ENCODE measurements at places on chromosomes 1 and 21.

- DNase-seq: peak; percentile 21
These were observed 455.9 kb downstream of the PLPP3 start for GRCh38 chr1:56123421-56123820.

DNA sequence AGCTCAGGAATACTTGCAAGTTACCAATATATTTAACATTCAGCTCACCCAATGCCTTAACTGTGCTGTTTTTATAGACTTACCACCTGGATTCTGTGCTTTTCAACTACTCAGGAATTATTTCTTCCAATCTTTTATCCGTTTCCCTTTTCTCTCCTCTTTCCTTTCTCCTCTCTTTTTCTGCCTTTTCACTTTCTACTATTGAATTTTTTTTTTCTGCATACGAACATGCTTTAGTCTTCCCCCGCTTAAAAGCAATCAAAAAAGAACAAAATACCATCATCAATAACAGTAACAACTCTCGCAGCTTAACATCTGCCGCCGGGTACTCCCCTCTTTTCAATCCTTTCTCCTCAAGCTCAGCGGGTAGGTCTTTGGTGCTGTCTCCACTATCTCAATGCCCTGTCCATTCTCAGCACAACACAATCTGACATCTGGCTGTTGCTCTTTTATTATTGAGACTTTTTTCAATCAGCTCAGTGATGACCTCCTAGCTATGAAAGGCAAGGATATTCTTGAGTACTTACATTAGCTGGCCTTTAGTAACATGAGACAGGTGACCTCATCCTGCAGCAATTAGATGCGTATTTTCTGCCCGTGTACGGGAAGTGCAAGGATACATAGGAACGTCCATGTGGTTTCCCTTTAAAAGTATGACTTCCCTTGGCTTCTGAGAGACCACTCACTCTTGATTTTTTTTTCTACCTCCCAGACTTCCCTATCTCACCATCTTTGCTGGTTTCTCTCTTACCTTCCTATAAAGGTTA lies 40.2 kb upstream of the SIPA1L2 start:
- DNase-seq: no peak

DNA sequence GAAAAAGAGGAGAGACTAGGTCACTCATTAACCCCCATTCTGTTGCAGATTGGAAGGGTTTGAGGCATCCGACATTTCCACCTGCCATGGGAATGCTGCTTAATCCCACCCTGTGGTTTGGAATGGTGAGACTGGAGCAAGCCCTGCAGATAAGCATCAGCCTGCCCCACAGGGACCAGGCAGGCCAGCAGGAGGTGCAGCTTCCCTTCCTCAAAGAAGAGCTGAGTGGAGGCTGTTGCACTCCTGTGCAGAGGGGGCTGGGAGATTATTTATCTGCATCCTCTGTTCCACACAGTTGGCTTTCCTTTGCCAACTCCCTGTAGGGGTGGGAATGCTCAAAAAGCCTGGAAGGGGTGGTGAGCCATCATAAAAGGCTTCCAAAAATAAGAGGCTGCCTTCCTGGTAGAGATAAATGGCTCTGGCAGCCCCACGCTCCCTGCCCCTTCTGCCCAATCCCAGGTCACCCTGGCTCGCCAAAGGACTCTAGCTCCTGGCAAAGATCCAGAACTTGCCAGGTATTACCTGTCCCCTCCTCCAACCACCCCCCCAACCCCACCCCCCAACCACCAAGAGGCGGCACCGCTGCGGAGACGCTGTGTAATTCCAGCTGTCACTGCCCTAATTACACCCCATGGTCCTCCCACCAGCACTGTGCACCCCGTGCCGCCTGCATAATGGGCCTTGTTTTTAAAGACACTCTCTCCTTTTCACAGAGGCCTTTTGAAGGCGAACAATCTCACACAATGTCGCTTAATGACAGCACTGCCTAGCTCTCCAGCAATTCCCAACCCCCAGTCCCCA lies 83.0 kb upstream of the ZC3H12A start:
- DNase-seq: no peak

DNA sequence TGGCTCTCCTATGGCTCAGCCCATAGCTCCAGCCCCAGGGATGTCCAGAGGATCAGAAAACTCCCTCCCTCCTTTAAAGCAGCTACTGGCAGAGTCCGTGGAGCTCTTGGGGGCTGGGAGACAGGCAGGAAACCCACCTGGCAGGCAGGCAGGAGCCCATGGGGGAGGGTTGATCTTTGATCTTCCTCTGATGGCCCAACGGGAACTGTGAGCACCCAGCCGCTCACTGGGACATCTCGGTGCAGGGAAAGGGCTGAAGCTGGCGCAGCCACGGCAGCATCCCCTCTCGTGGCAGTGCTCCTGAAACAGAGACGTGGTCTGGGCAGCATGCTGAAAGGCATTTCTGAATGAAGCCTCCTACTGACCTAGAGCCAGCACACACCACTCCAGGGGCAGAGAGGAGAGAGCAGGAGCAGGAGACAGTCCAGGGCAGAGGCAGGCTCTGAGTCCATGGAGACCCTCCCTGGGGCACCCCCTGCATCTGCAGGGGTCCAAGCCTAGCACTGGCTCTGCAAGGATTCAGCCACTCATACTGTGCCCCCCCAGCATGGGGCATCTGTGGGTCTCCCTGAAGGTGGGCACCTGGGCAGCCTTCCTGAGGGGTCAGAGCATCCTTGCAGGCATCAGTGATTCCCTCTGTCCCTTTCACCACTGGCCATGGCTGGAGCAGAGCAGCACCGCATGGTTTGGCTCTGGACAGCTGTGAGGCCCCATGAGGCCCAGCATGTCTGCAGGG lies 4.9 kb upstream of the SLX9 start:
- DNase-seq: no peak

- DNase-seq: no peak
These were observed 471.7 kb upstream of the B3GALT2 start for GRCh38 chr1:193658081-193658480.

GRCh38 chr1:226957714-226958113 lies 17.6 kb downstream of the COQ8A start:
- DNase-seq: no peak

GRCh38 chr1:44829506-44830384 lies 13.3 kb downstream of the PTCH2 start:
- peak; percentile 30 for DNase-seq

DNA sequence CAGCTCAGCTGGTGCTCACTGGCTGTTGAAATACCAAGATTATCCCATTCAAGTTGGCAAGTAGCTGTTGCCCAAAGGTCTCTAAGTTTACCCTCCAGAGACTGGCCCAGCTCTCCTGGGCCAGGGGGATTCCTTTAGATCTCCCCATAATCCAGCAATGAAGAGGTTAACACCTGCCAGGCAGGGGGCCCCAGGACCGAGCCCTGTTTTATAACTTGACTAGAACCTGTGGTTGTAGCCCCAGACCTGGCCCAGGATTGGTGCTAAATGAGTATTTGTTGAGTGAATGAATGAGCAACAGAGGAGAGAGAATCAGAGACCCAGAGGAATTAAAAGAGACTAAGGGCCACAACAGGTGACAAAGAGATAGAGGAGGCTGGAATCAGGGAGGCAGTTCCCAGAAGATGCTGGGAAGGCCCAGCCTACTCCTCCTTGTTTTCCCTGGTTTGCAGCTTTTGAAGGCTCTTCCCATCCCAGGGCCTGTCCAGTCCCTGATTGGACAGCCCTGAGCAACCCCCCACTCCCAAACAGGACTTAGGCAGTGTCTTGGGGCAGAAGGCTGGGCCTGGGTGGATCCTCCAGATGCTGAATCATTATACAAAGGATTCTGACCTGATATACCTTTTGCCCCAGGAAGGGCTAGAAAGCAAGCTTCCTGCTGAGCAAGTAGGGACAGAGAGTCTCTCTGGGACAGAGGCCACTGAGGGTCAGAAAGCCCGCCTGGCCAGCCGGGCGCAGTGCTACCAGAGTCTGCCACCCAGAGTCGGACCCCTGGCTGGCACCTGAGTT lies 2.4 kb upstream of the RHBG start:
- DNase-seq: no peak

- DNase-seq: no peak
These were observed 65.4 kb upstream of the PTGS2 start for GRCh38 chr1:186745531-186746146.
